Left renal cortex interstitium (tissue), 4 donors: ENCODE measurements at places on chromosomes 5 and 9. TPM values are rescaled to one million over a fixed set of nuclear protein-coding genes. Genes with fewer than 3 reads are reported as not detected.
A peak's percentile ranks its signal among the peaks of the same experiment; 100 is the strongest.

Gene QSOX2
- 15.9 TPM for polyA plus RNA-seq

Gene PCDHGB3
- polyA plus RNA-seq, result 2.9 TPM

Gene CREB3
- polyA plus RNA-seq, result 39.4 TPM

Gene SPINK13
- 0.23 TPM for polyA plus RNA-seq

Gene HK3
- 0.73 TPM for polyA plus RNA-seq

Gene OSMR
- 11.0 TPM for polyA plus RNA-seq

Gene EPB41L4A
- 27.5 TPM for polyA plus RNA-seq

Gene FOXD4L5
- 0.65 TPM for polyA plus RNA-seq

Gene CLTA
- polyA plus RNA-seq, result 262 TPM

Gene CDX1
- polyA plus RNA-seq, result 0.52 TPM

Gene KCNIP1
- polyA plus RNA-seq, result 11.2 TPM

Gene PCDHB13
- polyA plus RNA-seq, result 7.6 TPM

GRCh38 chr9:13942695-13943094 lies 371.2 kb downstream of the NFIB start:
- DNase-seq, result no peak

GRCh38 chr5:174725261-174725990 lies 1.0 kb downstream of the MSX2 start:
- no peak for DNase-seq

DNA sequence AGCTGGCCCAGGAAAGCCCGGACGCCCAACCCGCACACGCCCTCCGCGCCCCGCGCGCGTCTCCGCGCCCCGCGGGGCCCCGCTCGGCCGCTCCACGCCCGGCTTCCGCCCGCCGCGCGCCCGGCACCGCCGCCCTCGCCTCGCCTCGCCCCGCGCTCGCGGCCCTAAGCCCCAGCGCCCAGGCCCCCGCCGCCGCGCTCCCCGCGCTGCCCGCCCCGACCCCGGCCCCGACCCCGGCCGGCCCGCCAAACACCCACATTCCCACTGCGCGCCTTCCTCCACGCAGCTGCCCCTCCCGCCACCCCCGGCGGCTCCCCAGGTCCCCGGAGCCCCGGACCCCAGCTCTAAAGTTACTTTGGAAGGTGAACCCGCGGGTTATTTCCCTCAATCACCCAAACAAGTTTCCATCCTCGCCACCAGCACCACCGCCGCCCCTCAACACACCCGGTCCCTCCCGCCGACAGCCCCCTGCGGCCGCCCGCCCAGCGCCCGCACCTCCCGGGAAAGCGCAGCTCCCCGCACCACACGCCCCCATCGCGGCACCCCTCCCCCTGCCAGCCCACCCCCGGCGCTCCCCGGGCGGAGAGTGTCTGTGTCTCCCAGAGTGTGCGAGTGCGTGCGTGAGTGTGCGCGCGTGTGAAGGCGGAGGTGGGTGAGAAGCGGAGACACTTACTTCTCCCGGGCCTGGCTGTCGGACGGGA lies 439 bp downstream of the SSBP2 start:
- no peak for DNase-seq

DNA sequence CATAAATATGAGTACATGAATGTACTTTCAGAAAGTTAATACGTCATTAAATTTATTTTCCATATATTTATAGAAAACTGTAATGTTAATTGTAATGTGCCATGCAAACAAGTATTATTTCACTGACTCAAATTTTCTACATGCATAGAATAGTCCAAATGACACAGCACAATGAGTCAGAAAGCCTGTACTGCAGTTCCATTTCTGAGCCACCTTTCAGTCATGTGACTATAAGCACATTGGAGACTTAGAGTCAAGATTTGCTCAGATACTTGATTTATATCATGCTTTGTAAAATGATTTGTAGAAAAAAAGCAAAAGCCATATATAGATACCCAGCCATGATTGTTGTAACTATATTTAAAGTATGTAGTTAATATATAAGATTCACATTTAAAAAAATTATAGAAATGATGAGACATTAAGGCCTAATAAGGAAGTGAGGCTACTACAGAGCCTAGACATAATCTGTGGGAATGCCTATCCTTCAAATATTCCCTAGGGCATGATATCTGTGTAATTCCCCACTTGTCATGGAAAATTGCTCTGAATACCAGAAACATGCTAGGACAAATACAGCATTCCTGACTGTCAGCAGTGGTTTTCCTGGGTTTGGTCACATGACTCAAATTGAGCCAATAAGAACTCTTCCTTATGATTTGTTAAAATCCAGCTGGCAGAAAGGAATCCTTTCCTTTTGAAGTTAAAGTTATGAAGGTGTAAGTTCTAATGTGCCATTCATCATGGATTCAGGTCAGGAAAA lies 50.0 kb downstream of the PTPRD start:
- DNase-seq, result no peak

DNA sequence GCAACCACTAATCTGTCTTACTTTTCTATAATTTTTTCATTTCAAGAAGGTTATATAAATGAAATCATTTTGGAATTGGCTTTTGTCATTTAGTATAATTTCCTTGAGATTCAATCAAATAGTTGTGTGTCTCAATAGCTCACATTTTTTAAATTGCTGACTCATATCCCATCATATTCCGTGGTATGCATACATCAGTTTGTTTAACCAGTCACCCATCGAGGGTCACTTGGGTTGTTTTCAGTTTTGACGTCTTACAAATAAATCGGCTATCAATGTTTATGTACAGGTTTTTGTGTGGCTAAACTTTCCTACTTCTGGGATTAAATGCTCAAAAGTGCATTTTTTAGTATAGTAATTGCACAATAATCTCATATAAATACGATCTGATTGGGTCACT lies 185.5 kb downstream of the TAF11L14 start:
- no peak for DNase-seq

DNA sequence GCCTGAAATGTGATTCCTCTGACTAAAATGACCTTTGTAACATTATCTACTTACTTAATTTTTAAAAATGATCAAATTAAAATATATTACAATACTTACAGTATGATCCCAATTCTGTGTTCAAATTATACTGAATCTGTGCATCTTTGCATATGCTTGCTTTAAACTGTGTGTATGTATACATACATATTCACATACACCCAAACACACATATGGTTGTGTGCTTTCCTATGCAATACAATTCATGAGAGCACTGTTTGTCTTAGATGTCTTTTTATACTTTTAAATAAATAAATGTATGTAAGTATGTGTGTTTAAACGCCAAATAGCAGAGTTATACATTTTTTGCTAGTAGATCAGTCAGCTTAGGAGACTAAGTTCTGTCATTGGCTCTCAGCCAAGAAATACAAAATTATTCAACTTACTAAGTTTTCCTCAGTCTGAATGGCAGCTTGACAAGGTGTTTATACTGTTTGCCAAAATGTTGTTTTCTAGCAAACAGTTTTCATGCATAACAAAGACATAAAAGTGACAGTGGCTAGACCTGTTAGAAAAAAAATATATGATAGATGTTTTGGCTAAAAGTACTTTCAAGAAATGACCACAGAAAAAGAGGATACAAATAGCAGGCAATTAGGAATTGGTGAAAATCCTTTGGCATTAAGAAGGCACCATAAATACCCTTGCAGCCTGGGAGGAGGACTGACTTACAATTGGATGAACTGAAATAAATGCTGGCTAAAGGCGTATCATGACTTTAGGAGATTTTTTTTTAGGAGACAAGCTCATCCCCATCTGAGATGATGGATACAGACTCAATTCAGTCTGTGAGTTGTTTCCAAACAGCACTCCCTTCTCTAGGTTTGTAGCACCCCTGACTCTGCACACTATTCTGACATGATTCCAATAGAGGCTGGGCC lies 7.9 kb downstream of the TICAM2 start:
- DNase-seq, result no peak

DNA sequence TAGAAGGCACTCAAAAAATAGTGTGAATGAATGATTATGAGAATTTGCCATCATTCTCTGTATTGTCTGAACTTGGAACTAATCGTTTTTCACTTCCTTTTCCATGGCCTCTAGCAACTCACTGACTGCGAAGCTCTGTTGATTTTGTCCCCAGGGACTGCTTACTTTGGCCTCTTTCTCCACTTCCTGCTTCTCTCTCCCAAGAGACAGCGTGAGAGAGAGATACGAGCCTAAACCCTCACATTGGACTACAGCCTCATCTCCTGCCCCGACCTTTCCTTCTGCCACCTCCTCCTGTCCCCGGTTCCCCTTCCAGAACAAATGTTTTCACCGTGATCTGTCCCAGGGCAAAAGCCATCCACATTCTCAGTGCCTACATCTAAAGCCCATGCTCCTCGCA lies 300.8 kb upstream of the PANK3 start:
- no peak for DNase-seq

- DNase-seq, result no peak
Measured at GRCh38 chr5:69528035-69528434, 32.0 kb upstream of the GTF2H2C start.

GRCh38 chr5:9381464-9381863 lies 164.4 kb downstream of the SEMA5A start:
- DNase-seq, result no peak

- DNase-seq, result no peak
Measured at GRCh38 chr9:116151966-116152381, 1.6 kb upstream of the PAPPA start.

GRCh38 chr9:103900466-103900865 lies 193.6 kb upstream of the SMC2 start:
- DNase-seq, result peak; percentile 20

DNA sequence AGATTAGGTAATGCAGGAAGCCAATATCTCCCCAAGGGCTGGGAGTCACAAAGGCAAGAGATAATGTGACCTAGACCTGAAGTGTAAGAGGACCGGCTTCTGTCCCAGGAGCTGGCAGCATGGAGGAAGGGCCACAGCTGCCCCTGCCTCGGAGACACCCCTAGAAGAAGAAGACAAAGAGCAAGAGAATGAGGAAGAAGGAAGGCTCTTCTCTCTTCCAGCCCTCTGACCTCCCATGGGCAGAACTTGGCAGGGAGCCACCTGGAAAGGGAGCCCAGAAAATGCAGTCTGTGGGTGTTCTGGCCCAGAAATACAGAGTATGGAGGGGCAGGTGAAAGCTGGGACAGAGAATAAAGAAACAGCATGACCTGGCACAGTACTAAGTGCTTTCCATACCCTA lies 151.0 kb downstream of the C5orf15 start:
- DNase-seq, result no peak

DNA sequence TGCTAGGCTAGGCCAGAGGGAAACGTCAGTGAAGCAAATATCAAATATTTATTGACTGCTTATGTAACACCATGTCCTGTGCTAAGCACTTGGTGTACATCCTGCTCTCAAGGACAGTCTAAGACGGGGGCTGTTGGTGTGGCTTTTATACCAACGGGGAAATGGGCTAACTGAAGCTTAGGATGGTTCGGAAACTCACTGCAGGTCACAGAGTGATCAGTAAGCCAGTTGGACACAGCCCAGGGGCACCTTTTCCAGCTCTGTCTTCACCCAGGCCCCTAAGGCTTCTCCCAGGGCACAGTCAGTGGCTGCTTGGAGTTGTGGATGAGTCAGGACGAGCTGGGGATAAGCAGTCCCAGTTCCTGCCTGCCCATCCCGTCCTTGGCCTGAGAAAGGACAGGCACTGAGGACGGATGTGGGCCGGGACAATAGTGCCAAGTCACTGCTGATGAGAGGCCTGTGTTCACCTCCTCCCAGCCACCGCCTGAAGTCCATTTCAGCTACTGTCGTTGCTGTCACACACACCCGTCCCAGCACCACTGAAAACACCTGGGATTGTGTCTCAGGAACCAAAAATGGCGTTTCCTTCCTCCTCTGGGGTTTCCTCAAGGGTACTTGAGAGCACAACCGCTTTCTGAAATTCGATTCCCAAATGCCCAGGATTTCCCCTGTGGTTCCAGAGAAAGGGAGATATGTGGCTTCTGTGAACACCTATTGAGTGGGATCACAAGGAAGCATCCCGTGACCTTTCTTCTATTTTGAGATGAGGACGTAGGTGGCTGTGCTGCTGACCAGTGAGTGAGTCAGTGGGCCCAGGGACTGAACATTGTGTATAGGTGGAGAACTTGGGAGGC lies 17.5 kb upstream of the SPRY4 start:
- no peak for DNase-seq

DNA sequence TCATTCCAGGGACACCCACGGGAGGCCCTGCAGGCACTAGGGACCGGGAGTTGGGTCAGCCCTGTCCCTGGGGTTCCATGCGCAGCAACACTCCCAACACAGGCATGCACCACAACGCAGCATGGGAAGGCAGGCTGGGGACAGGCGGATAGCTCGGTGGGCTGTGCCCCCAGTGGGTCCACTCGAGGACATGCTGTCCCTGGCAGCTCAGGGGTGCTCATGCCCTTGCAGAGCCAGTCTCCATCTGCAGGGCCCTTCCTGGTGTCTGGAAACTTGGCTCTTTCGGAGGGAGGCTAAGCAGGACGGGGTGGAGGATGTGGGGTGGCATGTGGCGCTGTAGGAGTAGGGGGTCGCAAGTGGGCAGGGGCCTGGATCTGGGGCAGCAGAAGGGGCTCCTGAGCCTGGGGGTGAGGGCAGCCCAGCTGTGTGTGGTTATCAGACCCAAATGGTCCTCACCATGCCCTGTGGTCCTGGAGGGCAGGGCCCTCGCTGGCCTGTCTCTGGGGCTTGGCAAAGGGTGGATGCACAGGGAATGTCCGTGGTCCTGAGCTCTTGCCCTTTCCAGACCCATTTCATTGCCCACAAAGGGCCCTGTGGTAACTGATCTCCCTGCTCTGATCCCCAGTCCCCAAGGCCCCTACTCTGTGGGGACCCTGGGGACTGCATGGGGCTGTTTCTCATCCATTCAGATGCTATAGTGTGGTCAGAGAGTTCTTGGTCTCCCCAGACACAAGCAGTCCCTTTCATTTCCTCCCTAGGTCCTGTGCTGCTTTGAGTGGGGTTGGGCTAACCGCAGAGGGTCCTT lies 90.3 kb upstream of the PHYKPL start:
- DNase-seq, result no peak

DNA sequence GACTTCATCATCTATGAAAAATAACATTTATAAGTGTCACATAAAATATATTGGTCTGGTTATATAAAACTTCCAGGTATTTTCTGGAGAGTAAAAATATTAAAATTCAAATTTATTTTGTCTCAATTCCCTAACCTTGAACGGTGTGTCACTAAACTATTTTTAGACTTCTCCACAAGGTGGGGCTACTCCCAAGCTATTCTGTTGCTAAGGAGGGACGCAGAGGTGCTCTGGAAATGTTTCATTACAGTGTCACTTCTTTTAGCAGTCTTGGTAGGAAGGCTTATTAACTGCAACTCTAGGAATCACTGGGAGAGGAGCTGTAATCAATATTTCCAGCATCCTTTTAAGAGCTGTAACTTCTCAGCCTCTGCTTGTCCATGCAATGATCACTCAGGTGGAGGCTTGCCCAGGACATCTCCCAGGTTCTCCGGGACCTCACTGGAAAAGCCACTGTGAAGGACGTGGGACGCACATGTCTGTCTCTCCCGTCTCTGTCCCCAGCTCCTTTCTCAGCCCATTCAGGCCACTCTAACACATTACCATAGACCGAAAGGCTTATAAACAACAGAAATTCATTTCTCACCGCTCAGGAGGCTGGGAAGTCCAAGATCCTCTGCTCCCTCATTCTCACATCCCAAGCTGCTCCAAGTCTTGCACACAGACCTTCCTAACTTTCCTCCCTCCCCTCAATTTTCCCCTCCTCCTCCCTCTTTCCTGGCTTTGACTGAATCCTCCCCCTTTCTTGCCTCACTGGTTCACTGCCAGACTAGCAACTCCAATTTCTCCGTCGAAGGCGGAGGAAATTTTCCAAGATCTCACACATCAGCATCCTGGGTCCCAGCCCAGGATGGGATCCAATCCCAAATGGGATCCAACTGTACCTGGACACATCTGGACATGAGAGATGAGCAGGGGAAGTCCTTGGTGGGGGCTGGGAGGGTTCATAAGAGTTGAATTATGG lies 32.7 kb upstream of the DNAH5 start:
- DNase-seq, result no peak
